ENCODE measurements at places on chromosomes 5 and 9. TPM values are rescaled to one million over a fixed set of nuclear protein-coding genes. Genes with fewer than 3 reads are reported as not detected.
A peak's percentile ranks its signal among the peaks of the same experiment; 100 is the strongest.

The PCAT7 gene
- 5.5 TPM for total RNA-seq

GRCh38 chr5:33690374-33691135 lies 201.2 kb downstream of the ADAMTS12 start:
- no peak for DNase-seq

DNA sequence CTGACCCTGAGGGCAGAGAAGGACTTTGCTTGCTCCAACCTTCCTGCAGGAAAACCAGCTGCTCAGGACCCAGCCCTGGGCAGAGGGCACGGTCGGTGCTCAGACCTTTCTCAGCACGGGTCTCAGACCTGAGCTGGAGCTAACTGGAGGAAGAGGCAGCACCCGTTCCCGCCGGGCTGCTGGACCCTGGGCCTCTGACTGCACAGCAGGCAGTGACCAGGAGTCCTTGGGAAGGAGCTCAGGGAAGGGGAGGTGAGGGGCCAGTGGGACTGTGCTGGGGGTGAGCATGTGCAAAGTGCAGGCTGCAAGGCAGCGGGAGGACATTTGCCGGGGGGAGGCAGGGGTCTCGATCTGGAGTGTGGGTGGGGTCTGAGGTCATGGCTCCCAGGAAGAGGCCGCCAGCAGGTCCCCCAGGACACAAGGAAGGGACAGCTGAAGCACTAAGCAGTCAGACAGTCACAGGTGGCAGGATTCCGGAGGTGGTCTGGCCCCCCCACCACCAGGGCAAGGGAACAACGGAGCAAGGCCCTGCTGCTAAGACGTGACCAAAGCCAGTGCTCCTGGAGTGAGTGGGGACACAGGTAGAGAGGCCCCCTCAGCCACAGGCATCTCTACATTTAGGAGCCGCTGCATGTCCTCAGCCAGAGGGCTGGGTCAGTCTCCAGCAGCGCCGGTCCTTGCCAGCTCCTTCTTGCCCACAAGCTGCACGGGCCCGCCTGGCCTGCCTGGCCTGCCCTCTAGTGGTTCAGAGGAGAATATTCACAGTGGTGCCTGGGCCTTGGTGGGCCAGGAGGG lies 4.8 kb upstream of the DPM2 start:
- peak; percentile 85 for DNase-seq

GRCh38 chr9:108761655-108762347 lies 94.0 kb downstream of the ACTL7B start:
- DNase-seq = peak; percentile 79

DNA sequence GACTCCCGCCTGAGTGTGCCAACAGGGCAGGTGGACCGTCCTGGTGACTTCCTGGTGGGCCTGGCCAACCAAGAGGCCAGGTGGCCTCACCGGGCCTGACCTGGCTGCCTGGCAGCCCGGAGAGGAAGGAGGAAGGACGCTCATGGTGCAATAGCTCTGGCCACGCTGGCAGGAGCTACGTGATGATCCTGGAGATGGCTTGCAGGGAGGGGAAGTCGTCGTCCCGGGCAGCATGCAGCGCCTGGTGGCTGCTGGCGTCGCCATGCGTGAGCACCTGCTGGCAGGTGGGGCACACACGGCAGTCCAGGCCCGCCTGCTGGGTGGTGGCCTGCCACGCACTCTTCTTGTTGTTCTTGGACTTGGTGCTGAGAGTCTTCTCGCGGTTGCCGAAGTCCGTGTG lies 26.3 kb downstream of the SPATA31C1 start:
- DNase-seq = no peak

DNA sequence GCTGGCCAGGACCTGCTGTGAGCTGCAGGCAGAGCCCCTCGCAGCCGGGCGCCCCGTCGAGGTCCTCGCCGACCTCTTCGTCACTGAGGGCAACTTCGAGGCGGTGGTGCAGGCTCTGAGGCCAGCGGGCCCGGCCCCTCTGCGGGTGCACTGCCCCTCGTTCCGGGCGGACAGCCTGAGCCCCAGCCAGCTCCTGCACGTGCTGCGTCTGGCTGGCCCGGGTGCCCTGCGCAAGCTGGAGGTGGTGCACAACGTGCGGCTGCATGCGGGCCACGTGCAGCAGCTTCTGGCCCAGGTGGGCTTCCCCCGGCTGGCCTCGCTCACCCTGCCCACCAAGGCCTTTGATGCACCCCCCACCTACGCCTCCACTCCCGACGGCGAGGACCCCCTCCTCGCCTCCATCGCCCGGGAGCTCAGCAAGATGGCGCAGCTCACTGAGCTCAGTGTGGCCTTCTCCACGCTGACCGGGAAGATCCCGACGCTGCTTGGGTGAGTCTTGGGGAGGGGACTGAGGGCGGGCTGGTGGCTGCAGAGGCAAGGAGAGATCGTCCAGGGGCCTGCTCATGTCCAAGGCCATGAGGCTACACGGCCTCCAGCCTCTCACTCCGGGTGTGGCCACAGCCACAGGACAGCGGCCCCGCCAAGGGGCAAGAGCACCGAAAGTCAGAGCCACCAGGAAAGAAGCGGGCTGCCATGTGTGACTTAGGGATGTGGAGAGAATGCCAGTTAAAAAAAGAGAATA lies 825 bp downstream of the LRRC14B start:
- no peak for DNase-seq

- DNase-seq = no peak
Observed at GRCh38 chr5:150428106-150428876, 15.6 kb upstream of the CD74 start.

The ADCY2 gene
- total RNA-seq = 74.9 TPM

DNA sequence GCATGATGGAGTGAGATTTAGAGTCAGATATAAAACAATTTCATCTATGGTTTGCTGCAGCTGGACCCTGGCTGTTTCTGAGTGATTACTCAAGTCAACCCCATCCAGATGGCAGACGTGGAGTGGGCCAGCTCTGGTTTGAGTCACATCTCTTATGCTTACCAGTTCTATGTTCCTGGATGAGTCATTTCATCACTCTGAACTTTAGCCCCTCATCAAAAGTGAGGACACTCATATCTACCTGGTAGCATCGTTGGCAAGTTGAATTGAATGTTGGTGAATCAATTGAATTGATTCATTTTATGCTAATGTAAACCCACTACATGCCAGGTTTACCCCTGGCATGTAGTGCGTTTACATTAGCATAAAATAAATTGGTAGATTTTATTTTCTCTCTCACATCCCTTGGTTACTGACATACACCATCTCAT lies 176.4 kb downstream of the FGF18 start:
- DNase-seq = no peak

GRCh38 chr5:59187857-59188256 lies 605.0 kb downstream of the RAB3C start:
- DNase-seq = peak; percentile 13

DNA sequence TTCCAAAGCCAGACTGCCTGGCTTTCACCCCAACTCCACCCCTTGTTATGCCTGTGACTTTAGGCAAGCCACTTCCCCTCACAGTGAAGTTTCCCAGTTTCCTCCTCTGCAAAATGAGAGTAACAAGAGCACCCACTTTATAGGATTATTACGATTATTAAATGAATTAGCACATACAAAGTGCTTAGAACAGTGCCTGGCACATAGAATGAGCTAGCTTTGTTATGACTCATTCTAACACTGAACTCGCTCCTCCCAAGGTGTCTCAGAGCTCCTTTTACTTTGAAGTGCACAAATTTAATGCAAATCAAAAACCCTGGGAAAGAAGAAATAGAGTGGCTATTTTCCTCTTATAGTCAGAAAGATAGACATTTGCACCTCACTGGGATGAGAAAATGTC lies 34.3 kb downstream of the DNAH5 start:
- no peak for DNase-seq

DNA sequence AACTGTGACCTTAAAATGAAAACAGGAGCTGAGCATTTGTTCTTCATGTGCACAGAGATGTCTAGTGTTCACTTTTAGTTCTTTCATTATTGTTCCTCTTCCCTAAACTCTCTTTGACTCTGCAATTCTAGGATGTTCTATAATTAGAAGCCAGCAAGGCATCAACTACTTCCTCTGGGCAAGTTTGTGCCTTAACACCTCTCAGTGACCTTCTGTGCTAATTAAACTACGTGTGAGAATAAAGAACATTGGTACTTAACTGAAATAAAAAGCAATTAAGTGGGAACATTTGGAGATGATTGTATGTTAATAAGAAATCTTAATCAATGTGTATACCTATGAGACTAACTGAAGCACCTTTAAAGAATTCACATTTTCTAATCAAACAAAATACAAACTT lies 242.8 kb downstream of the RASEF start:
- no peak for DNase-seq

GRCh38 chr5:59169081-59169767 lies 586.3 kb downstream of the RAB3C start:
- no peak for DNase-seq

The CDC25C gene
- 29.9 TPM for total RNA-seq

The SH3PXD2B gene
- total RNA-seq = 50.1 TPM

- peak; percentile 88 for DNase-seq
Observed at GRCh38 chr5:14727428-14727865, 62.9 kb downstream of the OTULIN start.

The KIF20A gene
- 60.4 TPM for total RNA-seq

DNA sequence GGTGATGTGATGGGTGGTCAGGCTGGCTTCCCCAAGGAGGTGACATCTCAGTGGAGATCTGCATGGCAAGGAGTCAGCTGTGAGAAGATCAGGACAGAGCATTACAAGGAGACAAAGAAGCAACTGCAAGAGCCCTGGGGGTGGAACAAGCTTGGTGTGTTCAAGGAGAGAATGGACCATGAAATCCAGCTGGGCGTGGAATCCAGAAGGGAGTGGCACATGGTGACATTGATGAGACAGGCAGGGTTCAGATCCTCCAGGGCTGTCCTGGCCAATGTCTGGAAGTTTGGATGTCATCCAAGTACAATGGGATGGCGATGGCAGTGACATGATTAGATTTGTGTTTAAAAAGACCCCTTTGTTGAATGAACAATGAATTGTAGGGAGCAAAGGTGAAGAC lies 175.6 kb downstream of the MACROH2A1 start:
- no peak for DNase-seq

The STX17 gene
- 16.3 TPM for total RNA-seq

The LPCAT1 gene
- 263 TPM for total RNA-seq

DNA sequence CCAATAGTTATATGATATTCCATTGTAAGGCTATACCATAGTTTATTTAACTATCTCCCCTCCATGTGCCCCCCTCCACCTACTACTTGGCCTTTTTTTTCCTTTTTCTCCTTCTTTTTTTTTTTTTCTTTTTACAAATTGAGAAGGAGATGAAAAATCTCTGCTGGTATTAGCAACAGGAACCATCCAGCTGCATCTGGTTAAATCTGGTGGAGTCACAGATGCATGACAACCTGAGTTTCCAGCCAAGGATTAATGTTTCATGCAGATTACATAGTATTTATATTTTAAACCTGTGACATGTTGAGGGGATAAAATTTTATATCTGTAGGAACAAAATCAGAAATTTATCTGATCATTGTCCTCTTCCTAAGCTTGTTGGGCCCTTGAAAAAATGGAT lies 128.5 kb upstream of the IQGAP2 start:
- DNase-seq = no peak

The CERCAM gene
- total RNA-seq = 7.9 TPM

- DNase-seq = no peak
Observed at GRCh38 chr5:10250806-10251276, 761 bp downstream of the CCT5 start.

The GLDC gene
- 133 TPM for total RNA-seq

The SVEP1 gene
- 0.63 TPM for total RNA-seq

The CD14 gene
- total RNA-seq = not detected

- no peak for DNase-seq
Observed at GRCh38 chr5:64807520-64807919, 38.8 kb downstream of the CWC27 start.

The PCDHB7 gene
- total RNA-seq = 0.39 TPM

The CXCL14 gene
- not detected for total RNA-seq

DNA sequence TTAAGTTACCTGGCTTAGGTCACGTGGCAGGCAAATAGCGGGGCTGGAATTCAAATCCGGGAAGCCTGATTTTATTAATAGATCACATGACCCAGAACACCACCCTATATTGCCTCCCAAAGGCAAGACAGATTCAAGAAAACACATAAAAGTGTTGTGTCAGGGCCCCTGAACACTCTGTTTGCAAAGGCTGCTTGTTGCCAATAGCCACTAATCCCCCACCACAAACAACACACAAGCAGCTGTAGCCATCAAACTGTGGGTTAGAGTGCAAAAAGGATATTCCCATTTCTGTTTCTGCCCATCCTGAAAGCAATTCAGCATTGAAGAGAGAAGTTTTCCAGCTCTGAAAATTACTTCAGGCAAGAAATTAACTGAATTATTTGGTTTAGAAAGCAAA lies 358.9 kb upstream of the RFX3 start:
- no peak for DNase-seq

DNA sequence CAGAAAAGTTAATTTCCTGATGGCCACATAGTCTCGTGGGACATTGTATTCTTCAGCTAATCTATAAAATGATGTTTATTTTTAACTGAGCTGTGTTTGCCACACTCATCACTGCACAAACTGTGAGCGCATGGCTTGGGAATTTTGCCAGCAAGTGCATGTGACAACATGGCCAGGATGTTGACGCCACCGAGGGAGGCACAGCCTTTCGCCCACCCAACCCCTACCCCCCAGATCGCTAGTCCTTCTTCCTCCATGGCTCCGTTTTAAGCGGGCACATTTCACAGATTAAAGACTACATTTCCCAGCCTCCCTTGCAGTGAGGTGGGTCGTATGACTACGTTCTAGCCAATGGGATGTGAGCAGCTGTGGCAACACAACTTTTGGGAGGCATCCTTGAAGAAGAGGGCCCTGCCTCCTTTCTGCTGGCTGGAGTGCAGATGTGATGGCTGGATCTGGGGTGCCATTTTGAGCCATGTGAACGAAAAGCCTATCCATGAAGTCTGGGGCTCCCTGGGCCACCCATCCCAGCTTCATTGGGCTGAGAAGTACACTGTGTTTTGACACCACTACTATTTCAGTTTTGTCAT lies 7.9 kb downstream of the NRARP start:
- peak; percentile 81 for DNase-seq

DNA sequence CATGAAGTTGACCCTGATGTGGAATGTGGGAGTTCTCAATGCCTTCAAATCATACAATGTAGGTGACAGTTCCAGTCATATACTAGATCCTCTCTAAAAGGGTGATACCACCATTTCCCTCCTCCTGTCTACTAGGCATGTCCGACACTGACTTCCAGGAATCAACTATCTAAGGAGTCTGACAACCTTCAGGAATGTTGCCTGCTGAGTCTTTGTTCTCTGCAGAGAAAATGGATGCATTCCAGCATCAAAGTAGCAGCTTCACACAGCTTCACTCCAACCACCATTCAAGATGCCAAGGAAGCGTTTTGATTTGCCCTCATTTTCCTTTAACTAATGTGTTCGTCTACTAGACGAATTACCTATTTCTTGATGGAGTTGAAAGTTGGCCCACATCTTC lies 530.2 kb downstream of the EBF1 start:
- peak; percentile 73 for DNase-seq

DNA sequence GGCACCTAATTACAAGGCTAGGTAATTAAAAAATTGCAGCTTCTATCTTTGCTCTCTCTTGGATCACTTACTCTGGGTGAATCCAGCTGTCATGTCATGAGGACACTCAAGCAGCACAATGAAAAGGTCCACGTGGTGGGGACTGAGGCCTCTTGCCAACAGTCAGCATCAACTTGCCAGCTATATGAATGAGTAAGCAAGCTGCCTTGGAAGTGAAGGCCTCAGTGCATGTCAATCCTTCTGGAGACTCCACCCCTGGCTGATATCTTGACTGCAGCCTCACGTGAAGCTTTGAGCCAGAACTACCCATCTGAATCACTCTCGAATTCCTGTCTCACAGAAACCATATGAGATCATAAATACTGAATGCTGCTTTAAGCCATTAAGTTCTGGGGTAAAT lies 140.5 kb downstream of the SNX18 start:
- no peak for DNase-seq

GRCh38 chr5:81187885-81188284 lies 45.2 kb upstream of the CKMT2 start:
- DNase-seq = no peak

The FABP6 gene
- total RNA-seq = 1.7 TPM
